ENCODE measurements at places on chromosomes 12 and 14.

- DNase-seq: no peak
Observed at GRCh38 chr14:59190372-59190771, 1.9 kb downstream of the DAAM1 start.

GRCh38 chr12:126591533-126591932 is 1526.3 kb downstream of the AACS start:
- DNase-seq: no peak

DNA sequence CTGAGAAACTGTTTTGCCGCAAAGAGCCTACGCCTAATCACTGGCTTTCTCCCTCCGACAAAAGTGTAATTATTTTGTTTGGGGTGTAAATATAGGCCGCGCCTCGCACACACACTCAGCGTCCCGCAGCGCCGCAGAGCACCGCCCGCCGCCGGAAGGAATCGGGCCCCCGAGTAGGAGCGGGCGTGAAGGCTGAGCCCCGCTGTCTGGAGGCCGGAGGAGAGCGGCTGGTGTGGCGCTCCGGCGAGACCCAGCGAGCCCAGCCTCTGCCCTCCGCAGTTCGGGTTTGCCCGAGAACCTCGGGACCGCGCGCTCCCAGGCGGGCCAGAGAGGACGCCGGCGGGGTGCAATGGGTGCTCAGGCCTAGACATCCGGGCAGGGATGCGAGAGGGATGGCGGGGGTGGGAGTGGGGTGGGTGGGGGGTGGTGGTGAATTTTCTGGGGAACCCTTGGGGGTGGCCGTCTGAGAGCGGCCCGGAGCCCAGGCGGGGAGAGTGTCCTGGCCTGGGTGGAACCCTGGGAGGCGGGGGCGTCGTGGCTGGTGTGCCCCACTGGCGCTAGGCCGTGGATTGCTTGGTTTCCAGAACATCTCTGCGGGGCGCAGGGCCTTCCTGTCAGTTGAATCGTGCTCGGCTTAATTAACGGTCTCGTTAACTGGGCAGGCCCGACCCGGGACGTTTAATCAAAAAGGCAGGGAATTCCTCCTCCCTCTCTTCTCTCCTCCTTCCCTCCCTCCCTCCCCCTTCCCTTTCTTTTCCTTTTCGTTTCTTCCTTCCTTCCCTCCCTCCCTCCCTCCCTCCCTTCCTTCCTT is 4.7 kb upstream of the LHX5 start:
- DNase-seq: no peak

- no peak for DNase-seq
Observed at GRCh38 chr14:105577314-105577861, 51.0 kb downstream of the TMEM121 start.

- peak; percentile 27 for DNase-seq
Observed at GRCh38 chr14:103057372-103058163, at the start of gene CDC42BPB. Gene CDC42BPB, minus strand, starts transcription at chr14:103057549. Its CDS starts 376 bp downstream, at chr14:103057173.

DNA sequence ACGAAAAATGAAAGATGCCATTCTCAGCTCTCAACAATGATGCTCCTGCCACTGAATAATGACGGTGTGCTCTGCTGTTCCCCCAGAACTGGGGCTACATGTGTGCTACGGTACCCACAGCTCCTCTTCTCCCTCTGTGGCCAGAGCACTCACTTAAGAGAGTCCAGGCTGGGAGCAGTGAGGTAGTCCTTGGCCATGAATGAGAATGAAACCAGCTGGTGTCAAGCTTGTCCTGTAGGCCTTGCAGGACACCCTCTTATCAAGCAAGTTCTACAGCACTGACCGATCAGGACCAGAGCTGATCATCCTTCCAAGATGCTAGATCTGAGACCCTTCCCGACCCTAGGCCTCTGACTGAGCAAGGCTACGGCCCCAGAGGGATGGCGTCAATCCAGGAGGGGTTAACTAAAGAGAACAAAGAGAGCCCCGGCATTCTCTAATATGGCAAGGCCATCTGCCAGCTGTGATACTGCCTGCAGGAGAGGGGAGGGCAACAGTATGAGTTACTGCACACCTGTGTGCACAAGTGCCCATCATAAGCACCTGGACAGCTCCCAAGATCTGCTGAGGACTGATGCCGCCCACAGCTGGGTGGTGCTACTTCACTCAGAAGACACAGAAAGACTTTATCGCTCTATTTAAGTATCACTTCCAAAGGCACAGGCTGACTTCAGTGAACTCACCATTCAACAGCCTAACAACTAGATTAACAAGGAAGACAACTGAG is 30.5 kb downstream of the APPL2 start:
- DNase-seq: no peak

GRCh38 chr12:69663726-69664125 is 35.4 kb downstream of the BEST3 start:
- no peak for DNase-seq

- no peak for DNase-seq
Observed at GRCh38 chr12:115873451-115874082, 403.9 kb downstream of the MED13L start.

DNA sequence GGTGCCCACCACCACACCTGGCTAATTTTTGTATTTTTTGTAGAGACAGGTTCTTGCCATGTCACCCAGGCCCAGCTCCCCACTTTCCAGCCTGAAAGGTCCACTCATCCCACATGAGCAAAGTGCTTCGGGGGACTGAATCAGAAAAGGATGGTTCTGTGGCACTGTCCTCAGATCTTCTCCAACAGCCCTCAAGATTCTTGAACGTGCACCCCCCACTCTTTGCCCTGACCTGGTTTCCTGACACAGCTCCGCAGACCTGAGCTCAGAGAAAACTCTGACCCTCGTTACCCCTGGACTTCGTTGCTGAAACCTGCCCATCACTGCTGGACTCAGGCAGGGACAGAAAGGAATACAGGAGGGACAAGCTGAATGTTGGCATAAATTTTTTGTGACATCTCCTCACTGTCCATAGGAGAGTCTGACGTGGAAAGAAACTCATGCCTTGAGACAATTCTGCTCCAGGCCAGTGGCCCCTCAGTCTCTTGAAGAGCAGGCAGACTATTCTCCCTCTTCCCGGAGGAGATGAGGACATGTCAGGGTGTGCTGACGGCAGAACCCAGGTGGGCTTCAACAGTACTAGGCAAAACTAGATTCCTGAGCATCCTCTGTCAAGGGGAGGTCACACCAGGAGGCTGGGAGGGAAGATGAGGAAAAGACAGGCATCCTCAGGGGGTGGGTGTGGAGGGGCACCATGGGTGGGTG is 149.3 kb downstream of the DPF3 start:
- DNase-seq: no peak

GRCh38 chr12:53532524-53533445 is 25.5 kb upstream of the NPFF start:
- DNase-seq: no peak

GRCh38 chr12:67498991-67499390 is 149.6 kb upstream of the DYRK2 start:
- no peak for DNase-seq

GRCh38 chr12:48980953-48981756 is 3.0 kb downstream of the WNT1 start:
- DNase-seq: no peak

DNA sequence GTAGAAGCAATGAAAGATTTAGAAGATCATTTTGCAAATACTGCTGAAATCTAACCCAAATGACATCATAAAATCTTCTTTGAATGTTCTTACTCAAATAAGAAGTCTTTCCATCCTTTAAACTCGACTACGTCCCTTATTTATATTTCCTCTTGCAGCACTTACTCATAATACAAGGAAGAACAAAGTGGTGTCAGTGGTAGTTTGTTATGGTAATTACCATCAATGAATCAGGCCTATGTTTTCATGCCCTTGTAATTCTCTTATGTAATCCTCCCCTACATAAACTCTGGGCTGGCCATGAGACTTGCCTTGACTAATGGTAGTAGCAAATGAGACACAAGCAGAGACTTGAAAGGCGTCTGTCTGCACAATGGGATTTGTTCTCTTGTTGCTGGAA is 17.0 kb downstream of the EEA1 start:
- DNase-seq: no peak

DNA sequence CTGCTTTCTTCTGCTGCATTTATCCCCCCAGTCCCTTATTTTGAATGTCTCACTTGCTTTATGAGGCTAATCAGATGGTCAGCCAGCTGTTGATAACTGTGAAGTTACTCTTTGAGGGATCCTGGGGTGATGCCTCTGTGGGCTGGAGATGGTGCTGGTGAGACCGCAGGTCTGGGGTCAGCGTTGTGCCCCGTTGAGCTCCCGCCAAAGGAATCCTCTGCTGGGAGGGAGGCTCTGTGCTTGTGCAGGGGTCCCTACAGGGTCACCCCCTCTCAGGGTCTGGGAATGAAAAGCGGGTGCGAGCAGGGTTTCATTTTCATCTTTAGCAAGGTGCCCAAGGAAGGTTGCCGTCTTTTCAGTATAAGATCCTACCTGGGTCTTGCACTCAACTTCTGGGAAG is 161.2 kb upstream of the RTL1 start:
- no peak for DNase-seq

DNA sequence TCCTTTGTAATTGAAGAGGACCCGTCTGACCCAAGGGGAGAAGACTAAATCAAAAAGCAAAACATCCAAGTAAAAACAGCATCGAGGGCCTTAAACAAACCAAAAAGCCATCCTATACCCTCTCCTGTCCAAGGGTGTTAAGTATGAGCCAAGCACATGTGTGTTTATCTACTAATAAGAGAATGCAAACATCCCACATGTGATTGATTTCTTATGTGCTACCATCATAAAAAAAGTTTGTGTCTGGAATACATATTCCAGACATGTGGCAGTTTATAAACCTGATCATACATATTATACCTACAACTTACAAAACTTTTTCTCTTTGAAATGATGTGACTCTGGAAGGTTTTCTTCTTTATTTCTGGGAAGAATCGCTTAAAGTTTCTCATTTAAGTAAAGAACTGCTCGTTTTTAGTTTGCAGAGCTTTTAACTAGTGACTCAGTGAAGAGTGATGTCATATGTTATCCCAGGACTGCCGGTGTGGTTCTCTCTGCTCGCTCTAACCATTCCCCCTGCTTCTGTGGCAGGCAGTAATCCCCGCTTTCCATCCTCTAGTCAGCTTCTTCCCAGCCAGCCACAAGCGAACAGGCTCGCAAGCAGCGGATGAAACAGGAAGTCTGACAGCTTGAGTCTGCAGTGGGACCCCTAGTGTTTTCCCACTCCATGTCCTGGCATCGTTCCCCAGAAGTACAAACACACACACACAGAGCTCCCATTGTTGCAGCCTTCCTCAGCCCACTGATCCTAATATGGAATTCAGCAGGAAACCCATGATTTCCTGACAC is 431 bp upstream of the RHOJ start:
- DNase-seq: no peak

GRCh38 chr14:58177125-58177524 is 22.8 kb upstream of the ACTR10 start:
- DNase-seq: no peak

DNA sequence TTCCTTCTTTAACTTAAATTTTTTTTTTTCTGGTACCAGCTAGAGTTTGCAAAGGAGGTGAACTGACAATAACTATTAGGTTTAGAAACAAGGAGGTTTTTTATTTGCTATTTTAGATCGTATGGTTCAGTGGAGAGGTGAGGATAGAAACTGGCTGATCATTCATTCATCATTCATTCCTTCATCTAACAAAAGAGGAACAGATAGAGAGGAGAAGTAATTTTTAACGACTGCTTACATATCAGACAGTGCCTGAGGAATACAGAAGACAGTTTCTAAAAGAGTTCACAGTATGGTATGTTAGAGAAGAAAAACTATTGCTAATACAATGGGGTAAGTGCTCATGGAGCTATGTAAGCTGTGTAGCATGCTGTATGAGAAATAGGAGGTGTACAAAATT is 111.1 kb downstream of the ERC1 start:
- no peak for DNase-seq

DNA sequence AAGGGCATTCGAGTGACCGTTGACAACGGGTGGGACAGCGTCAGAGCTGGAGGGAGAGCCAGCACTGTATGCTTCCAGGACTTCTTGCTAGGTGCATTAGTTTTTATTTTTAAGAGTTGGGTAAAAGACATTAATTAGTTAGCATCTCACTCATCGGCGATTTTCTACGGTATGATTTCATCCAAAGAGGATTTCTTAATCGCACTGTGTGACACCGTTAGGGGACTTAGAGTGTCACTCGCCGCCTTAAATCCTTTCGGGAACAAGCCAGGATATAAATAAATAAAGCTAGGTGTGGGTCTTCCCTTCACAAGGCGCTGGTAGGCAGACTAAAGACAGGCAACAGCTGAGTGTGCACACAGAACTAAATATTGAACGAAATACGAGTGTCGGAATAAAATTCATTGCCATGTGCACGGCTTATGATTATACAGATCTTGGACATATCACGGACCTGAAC is 869 bp upstream of the NOVA1 start:
- DNase-seq: no peak

- DNase-seq: no peak
Observed at GRCh38 chr12:15583804-15584203, 205.4 kb downstream of the EPS8 start.

DNA sequence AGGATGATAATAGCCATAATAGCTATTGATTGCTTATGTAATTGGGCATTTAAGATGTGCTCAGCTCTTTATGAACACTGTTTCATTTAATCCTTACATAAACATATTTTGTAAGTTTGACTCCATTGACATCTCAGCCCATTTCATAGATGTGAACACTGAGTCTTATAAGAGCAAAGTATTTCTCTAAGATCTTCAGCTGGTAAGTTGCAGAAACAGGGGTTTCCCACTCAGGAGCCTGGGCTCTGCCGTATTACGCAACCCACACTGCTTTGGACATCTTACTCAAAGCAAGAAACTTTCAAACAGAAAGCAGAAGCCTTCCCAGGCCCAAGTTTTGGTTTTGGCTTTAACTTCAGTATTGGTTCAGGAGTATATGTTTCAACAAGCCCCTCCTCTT is 705.1 kb downstream of the MED13L start:
- no peak for DNase-seq

Data from activated T-helper 1 cell treated with anti-CD3 and anti-CD28 coated beads, Interleukin-2, amount 50 U/mL, for 16 hours (primary cell).